ENCODE measurements at places on chromosomes 2 and 18.

DNA sequence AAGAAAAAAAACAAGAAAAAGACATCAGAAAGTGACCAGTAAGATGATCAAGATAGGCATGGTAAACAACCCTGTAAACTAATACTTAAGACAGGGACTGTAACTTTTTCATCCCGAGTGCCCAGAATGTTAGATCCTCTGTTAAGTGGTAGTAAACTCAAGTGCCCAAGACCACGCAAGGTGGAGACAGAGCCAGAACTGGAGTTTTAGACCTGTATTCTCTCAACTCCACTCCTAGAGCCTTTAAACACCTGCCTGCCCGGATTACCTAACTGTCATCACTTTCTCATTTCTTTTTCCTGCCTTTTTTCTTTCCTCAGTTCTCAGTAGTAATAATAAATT, 75.2 kb upstream of the CDCA7 start:
- DNase-seq: no peak

GRCh38 chr2:147469471-147469870, 375.4 kb upstream of the ACVR2A start:
- DNase-seq: no peak

DNA sequence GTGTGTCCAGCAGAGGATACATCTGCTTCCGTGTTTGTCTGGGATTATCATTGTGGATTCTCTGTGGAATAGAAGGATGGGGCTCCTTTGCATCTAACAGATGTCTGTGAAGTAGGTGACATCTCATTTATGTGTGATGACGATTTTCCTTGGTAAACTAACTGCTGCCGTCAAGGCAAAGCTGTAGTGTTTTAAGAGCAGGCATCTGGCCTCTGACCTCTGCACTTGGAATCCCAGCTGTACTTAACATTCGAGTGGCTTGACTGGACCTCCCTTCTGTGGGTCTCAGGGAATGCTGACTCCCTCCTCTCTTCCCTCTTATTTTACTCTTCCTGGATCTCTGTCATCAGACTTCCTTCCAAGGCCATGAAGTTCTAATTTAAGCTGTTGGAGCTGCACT, 56.4 kb downstream of the DCDC2C start:
- DNase-seq: no peak

- DNase-seq: no peak
These were observed 431 bp upstream of the EIF5B start for GRCh38 chr2:99336804-99337112.

DNA sequence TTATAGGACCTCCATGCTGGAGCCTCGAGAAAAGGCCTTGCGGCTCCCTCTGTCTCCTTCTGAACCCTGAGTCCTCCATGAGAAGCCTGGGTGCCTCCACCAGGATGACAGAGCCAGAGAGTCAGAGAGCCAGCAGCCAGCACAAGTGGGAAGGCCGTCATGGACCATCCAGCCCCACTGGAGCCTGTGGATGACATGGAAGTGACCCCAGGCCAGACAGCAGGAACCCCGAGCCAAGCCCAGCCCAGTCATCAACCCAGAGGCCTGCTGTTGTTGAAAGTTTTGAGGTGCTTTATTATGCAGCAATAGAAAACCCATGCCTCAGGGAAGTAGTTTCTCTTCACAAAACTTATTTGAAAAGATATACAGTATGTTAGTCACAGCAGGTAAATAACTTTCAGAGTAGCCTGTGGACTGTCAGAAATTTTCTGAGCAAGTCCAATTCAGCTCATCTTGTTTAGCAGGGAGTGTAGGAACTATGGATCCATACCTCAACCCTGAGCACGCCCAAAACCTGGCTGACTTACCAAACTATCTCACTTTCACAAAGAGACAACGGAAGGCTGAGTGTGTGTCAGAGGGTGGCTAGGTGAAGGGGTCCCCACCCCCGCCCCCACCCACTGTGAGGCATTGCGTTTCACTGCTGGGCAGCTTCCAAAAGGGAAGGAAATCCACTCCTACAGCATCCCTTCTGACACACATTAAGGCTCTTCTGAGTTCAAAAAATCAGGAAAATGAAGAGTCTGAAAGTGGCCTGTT, 79.9 kb upstream of the NDUFV2 start:
- no peak for DNase-seq

GRCh38 chr2:187815113-187815512, 260.9 kb upstream of the TFPI start:
- no peak for DNase-seq

- DNase-seq: no peak
These were observed 37.8 kb downstream of the MAL start for GRCh38 chr2:95063086-95063958.

DNA sequence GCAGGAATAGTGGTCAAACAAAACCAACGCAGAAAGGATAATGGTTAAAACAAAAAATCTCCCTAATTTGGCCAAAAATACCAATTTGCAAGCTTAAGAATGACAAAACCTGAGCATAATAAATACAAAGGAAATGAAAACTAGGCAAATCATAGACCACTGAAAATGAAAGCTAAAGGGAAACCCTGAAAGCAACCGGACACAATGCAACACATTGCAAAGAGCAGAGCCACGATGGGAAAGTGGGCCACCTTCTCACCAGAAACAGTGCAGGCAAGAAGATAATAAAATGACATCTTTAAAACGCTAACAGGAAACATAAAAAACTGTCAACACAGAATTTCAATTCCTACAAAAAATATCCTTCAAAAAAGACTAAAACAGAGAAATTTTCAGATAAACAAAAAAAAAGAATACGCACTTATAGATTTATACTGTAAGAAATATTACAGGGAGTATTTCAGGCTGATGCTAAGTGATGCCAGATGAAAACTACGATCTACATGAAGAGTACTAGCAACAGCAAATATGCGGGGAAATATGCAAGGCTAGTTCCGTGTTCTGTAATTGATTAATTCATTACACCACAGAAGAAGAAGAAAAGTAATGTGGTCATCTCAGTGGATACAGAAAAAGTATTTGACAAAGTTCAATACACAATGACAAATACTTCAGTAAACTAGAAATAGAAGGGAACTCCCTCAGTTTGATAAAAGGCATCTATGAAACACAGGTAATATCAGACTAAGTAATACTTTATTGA, 239.5 kb downstream of the L3MBTL4 start:
- DNase-seq: no peak

DNA sequence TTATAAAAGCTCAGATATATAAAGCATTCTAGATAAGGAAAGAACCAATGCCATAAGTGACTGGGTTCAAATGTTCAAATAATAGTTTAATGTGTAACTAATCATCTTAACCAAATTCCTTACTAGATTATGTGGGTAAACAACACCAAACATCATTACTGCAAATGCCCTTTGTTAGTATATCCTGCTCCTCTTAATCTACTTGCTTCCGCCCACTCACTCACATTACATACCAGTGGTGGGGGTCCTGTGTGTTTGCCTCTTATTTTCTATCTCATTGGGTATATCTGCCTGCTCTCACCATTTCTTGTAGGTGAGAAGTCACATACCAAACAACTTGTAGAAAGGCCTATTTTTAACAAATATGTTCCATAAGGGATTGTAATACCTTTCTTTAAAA, 562.1 kb downstream of the NRXN1 start:
- no peak for DNase-seq

- no peak for DNase-seq
These were observed 59.9 kb downstream of the DYM start for GRCh38 chr18:49400398-49401072.

GRCh38 chr2:81876624-81877023, 1572.1 kb upstream of the LRRTM1 start:
- no peak for DNase-seq

DNA sequence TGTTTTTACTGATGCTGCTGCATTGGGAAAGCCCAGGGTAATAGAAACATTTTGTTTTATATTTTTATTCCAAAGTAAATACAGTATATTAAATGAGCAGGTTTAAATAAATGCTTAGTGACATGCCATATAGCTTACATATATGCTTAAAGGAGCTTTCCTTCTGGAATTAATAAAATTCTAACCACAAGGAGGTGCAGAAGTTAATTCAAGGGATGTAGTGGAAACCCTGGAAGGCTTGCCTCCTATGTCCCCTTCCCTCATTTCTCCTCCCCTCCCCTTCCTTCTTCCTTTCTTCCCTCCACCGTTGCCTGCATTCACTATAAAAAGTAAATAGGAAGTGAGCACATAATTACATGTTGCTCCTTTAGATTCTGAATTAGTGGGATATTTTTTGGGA, 96.3 kb downstream of the UBE2E3 start:
- DNase-seq: no peak

GRCh38 chr2:48471048-48471474, 58.9 kb upstream of the STON1 start:
- DNase-seq: no peak

GRCh38 chr2:127649100-127649611, 3.2 kb downstream of the GPR17 start:
- DNase-seq: no peak

GRCh38 chr2:231512222-231512621, 18.0 kb downstream of the NMUR1 start:
- DNase-seq: no peak

- no peak for DNase-seq
These were observed 336.7 kb downstream of the OSR1 start for GRCh38 chr2:19021721-19022120.

DNA sequence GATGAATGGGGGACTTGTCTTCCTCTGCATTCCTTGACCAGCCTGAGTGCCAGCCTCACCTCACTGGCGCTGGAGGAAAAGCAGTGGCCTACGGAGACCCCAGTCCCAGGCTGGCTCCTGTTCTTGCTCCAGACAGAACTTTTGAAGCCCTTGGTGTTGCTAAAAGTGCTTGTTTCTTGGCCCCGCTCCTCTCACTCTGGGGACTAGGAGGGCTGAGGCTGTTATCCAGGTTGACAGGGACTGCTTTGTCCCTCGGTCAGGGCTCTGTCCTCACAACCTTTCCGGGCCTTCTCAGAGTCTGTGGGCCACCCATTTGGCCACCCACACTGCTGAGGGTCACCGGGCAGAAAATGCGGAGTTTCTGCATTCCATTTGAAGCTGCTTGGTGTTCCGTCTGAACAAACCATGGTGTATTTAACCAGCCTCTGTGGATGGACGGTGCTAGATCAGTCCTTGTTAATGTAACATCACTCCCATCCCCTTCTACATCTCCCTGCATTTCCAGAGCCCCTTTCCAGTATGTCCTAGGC, 25.6 kb downstream of the B3GNT7 start:
- no peak for DNase-seq

GRCh38 chr2:215619022-215619958, 183.4 kb upstream of the FN1 start:
- DNase-seq: peak; percentile 35

GRCh38 chr18:26901020-26901419, 35.5 kb upstream of the AQP4 start:
- DNase-seq: no peak

DNA sequence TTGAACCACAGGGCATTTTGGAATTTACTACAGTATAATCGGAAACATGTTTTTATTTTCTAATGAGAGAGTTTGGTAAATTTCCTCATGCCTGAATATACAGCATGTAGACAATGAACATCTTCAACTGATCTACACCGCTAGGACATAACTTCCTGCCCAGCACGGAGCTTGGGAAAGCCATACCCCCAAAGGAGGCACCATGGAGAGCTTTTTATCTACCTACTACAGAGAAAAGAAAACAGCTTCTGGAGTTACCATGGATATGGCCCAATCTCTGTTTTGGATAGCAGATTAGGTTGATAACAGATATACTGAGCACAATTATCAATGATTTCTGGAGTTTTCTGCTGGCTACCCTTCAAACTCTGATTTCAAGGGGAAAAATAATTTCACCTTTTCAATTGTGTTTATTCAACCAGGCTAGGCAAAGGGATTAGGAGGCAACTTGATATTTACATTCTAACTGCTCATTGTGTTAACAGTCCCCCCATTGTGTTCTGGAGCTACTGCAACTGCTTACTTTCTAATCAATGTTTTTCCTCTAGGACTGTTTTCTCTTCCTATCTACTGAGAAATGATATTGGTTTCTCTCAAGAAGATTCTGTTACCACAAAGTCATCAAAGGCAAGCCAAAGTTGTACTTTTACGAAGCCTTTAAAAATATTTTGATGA, 123.0 kb upstream of the ARHGAP28 start:
- no peak for DNase-seq

- DNase-seq: no peak
These were observed 69.9 kb upstream of the PARD3B start for GRCh38 chr2:204475399-204475798.

Data from activated CD8-positive, alpha-beta T cell treated with anti-CD3 and anti-CD28 coated beads for 36 hours (primary cell).